Pulmonary artery endothelial cell (primary cell): ENCODE measurements at places on chromosomes 7 and 10. TPM values are rescaled to one million over a fixed set of nuclear protein-coding genes. Genes with fewer than 3 reads are reported as not detected.

Gene CDHR1
- not detected in 2 replicates for total RNA-seq

Gene PAX4
- not detected in 2 replicates for total RNA-seq

DNA sequence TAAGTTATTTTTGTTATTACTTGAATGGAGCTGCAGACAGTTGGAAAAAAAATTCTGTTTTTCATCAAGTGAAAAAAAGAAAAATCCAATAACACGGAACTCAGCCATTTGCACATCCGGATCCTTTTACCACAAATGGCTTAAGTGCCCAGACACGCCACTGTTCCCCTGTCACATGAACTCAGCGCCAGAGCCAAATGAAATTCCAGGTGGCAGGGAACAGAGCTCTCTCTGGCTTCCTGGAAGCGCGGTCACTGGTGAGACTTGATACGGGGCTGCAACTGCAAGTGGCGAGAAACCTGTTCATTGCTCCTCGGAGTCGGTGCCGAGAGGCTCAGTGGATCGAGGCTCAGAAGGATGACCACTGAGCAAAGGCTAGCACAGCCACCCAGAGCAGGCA is 60.8 kb upstream of the NPTX2 start:
- no peak for DNase-seq

Gene SPAM1
- total RNA-seq: not detected in 2 replicates

- no peak for DNase-seq
These were observed 101.0 kb downstream of the SKIDA1 start for GRCh38 chr10:21424459-21424861.

Gene GPR37
- total RNA-seq: 1.7 and 8.1 TPM in 2 replicates

DNA sequence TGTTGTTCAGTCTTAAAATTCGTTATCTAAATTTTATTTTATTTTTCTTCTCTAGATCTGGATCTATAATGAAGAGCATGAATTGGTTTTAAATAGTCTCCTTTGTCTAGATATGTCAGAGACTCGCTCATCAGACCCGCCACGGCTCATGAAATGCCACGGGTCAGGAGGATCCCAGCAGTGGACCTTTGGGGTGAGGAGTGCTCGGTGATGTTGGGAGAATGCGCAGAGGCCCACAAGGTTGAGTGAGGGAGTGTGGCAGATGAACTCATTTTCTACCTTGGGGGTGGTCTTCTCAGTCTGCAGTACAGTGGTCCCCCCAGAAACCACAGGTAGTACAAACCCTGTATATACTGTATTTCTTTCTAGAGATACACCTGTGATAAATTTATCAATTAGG is 95.3 kb downstream of the GALNT11 start:
- no peak for DNase-seq

- DNase-seq: no peak
These were observed 1.8 kb downstream of the CCDC6 start for GRCh38 chr10:59904426-59905065.

- no peak for DNase-seq
These were observed 454.5 kb upstream of the SEMA3D start for GRCh38 chr7:85641331-85641730.

Gene CD36
- 0.26 and 4.6 TPM in 2 replicates for total RNA-seq

DNA sequence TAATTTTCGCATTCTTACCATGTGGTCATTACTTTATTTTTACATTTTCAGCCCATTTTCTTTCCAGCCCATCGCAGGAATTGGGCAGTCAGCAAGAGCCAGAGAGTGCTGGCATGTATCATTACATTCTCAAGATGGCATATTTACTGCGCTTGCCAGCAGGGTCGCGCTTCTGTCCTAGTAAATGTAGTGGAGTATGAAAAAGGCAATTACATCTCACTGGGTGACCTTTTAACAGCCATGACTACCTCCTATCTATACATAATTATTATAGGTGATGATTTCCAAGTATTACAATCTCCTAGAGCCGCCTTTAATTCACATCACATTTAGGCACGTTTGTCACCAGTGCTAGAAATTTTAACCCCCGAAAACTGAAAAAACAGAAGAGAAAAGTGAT is 433.7 kb upstream of the MGMT start:
- no peak for DNase-seq

DNA sequence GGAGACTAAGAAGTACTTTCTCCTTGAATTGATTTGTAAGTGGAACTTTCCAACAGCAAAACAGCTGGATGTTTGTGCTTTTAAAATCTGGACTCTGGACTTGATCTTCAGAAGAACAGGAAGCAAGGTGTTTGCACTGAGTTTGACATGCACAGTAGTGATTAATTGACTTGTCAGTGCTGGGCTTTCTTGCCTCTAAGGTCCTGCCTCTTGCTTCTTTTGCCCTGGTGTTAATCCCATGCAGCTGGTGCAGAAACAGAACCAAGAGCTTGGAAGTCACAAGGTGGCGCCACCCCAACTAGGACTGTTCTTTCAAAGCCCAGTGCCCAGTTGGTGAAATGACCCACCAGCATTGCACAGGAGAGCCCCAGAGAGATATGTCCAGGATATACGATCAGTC is 66.8 kb upstream of the SEPHS1 start:
- no peak for DNase-seq

Gene RTKN2
- total RNA-seq: 0.49 and 0.92 TPM in 2 replicates

GRCh38 chr10:22690158-22690557 is 24.2 kb downstream of the PIP4K2A start:
- no peak for DNase-seq

- DNase-seq: no peak
These were observed 24.8 kb upstream of the TECTB start for GRCh38 chr10:112258407-112258806.

- no peak for DNase-seq
These were observed 21.7 kb downstream of the LMTK2 start for GRCh38 chr7:98128346-98128745.

DNA sequence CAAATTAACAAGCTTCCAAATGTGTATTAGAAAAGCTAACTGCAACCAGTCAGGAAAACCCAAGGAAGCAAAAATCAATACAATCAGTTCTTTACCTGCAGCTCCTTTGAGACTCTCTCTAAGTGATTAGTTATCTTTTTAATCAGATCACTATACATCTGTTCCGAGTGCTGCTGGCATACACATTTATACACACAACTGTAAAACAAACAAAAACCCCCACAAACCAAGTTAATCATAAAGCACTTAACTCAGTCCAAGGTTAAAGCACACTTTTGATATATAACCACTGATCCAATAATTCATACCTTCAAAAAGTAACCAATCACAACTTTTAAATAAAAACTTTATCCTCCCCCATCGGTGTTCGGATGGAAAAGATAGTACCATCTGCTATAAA is 25.6 kb downstream of the CACUL1 start:
- DNase-seq: no peak

DNA sequence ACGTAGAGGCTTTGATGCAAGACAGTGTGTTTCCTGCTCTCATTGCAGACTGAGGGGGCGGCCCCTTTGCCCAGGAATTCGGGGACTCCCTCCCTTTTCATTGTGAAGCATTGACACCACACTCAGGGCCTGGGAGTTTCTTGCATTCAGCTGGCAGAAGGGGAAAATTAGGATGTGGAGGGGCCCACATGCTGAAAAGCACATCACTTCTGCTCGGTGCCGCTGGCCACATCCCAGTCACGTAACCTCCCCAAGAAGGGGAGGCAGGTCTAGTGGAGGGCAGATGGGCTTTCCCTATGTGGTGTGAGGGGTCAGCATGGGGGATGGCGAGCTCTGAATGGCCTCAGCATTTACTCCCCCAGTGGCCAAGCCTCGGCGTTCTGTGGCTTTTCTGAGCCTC is 47.9 kb downstream of the ADCY1 start:
- no peak for DNase-seq

DNA sequence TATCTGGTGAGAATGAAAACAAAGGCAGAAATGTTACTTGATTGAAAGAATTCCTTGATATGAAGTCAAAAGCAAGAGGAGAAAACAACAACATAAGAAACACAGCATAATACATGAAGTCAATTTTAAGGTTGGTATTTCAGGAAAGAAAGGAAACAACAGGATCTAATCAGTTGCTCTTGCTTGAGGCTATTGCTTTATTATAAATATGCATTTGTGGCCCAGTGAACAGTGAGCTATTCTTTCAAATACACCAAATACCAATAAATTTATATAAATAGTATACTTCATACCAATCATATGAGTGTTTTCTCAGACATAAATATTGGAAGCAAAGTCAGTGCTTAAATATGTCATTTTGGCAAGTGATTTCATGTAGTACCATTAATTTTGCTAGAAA is 806.6 kb downstream of the NXPH1 start:
- no peak for DNase-seq

- no peak for DNase-seq
These were observed 42.5 kb upstream of the LRGUK start for GRCh38 chr7:134084488-134085144.

GRCh38 chr7:131667699-131668098 is 111.3 kb upstream of the PODXL start:
- no peak for DNase-seq

DNA sequence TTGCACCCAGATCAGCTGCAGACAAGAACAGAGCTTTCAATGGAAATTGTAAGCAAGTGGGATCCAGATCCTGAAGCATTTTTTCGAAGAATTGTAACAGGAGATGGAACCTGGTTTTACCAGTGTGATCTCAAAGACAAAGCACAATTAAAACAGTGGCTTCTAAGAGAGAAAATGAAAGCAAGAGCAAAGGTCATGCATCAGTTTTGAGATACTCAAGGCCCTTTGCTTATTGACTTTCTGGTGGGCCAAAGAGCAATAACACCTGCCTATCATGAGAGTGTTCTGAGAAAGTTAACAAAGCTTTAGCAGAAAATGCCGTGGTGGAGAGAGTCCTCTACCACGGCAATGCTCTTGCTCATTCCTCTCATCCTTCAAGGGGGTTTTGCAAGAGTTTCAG is 194.8 kb downstream of the TMEM178B start:
- DNase-seq: no peak

Gene KIF20B
- 14.2 and 21.6 TPM in 2 replicates for total RNA-seq

GRCh38 chr10:26410356-26410755 is 27.8 kb upstream of the APBB1IP start:
- DNase-seq: no peak

Gene COL17A1
- 2.2 and 2.9 TPM in 2 replicates for total RNA-seq

Gene CTAGE6
- 0.07 and 0.39 TPM in 2 replicates for total RNA-seq

DNA sequence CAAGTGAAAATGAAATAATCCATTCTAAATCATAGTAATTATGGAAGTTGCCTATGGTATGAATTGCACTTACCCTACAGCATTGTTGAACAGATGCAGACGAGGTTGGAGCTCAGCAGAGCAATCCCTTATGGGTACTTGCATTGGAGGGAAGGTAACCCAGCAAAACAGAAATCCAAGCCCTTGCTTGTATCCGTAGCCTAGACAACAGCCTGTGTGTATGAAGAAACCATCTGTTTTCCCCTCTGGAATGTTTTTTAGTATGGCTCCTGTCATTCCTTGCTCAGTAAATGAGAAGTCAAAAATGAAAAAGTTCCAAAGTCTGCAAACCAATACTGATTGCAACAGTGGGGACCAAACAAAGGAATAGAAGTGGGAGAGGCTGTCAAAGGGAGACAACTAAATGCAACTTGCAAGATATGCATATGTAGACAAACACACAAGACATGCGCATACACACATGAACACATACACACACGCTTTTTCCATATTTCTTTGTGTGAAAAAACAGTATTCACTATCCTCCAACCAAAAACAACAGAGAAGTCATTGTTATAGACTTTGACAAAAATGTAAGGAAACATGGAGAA is 260.8 kb downstream of the DYNC1I1 start:
- DNase-seq: no peak

GRCh38 chr10:124997306-124997705 is 55.4 kb downstream of the ZRANB1 start:
- no peak for DNase-seq

Gene CALML3
- not detected in 2 replicates for total RNA-seq

Gene TMEM106B
- total RNA-seq: 34.0 and 35.9 TPM in 2 replicates

GRCh38 chr7:106255246-106255645 is 29.5 kb downstream of the NAMPT start:
- no peak for DNase-seq

Gene ST8SIA6
- total RNA-seq: 0.53 and 0.79 TPM in 2 replicates

GRCh38 chr10:33334153-33334804 is at the start of gene NRP1:
TSS of gene NRP1 (minus strand) at chr10:33334667. CDS start at chr10:33334382, 285 bp downstream.
- peak; percentile 20 for DNase-seq

Gene LRRD1
- not detected in 2 replicates for total RNA-seq

Gene ACHE
- 0.33 and 0.81 TPM in 2 replicates for total RNA-seq

GRCh38 chr10:21273400-21273968 is 252.0 kb downstream of the SKIDA1 start:
- DNase-seq: no peak

Gene KCP
- total RNA-seq: 0.04 TPM in 1 of 2 replicates, not detected in the other

DNA sequence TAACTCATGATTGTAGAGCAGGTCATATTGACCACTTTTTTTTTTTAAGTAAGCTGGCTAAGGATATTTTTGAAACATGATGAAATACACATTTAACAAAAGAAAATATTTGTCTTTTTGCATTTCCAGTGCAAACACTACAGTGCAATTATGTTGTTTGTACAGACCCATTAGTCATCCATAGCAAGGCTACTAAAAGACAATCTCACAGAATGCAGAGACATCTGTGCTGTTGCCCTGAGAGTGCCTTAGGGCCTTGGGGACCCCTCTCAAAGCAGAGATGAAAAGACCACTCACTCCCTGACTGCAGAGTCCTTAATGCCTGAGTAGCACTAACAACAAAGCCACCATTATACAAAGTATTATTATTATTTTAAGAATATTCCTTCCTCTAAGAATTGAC is 104.5 kb downstream of the NRCAM start:
- no peak for DNase-seq

DNA sequence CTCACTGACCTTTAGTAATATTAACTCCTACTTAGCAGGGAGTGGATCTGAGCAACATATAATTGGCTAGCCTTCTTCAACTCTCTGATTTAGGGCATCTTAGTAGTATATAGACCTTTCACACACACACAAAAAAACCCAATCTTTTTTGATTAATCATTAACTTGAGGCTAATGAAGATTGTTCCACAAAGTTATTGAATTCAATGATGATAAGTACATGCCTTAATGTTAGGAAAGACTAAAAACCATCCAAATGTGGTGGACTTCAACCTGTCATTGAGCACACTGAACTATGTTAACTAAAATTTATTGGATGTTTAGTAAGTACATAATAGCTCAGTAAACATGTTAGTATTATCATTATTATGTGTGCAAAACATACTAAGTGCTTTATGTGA is 179.4 kb upstream of the SLC25A13 start:
- DNase-seq: no peak

DNA sequence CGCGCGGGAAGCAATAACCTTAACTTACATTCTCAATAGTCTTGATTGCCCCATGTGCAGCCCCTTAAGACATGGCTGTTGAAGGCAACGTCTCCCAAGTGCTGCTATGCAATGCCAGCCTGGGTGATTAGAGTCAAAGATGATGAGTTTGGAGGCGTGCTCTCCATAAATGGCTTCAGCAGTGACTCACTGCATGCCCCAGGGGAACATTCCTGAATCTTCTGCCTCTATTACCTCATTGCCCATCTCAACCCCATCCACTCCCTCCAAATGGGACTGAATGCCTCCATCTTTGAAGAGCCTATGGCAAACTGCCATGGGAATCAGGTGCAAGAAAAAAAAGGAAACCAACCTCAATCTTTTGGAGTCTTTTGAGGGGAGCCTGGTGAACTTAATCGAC is 282.8 kb downstream of the SNX10 start:
- DNase-seq: no peak

GRCh38 chr7:109387530-109387929 is 817.9 kb downstream of the DNAJB9 start:
- DNase-seq: no peak
